Neural crest cell (in vitro differentiated cells): ENCODE measurements at places on chromosomes 7 and 10. TPM values are rescaled to one million over a fixed set of nuclear protein-coding genes. Genes with fewer than 3 reads are reported as not detected.

- no peaks in the 10 kb centered on the region for H3K36me3 ChIP-seq
- no peaks in the 10 kb centered on the region for H3K27me3 ChIP-seq
- H3K27ac ChIP-seq = no peak overlapping the region
- H3K4me3 ChIP-seq = no peak overlapping the region
Observed at GRCh38 chr10:11150879-11151415, 133.3 kb downstream of the CELF2 start.

GRCh38 chr7:158517072-158517471 lies 70.6 kb downstream of the PTPRN2 start:
- peaks cover 12% of the 10 kb centered on the region for H3K27me3 ChIP-seq
- H3K4me1 ChIP-seq = no peaks in the 10 kb centered on the region
- peaks cover 3% of the 10 kb centered on the region for H3K36me3 ChIP-seq
- H3K4me3 ChIP-seq = no peak overlapping the region
- H3K27ac ChIP-seq = peak overlapping the region; percentile 24

DNA sequence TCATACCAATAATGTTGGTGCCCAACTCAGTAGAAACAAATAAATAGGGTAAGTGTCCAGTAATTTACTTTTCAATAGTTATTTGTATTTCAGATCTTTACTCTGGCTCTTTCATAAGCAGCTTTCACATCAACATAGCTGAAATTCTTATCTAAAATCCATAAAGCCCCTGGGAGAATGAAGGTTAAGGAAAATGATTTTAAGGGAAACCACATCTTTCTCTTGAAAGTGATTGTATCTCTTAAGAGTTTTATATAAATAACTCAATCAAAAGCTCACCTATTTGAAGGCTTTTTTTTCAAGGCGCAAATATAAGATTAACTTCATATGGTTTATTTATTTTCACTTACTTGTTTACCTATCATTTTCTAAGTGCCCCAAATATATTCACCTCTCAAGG lies 324.4 kb downstream of the HGF start:
- no peak overlapping the region for H3K4me3 ChIP-seq
- DNase-seq = no peak
- no peak overlapping the region for H3K27ac ChIP-seq
- H3K4me1 ChIP-seq = no peaks in the 10 kb centered on the region
- no peaks in the 10 kb centered on the region for H3K27me3 ChIP-seq

DNA sequence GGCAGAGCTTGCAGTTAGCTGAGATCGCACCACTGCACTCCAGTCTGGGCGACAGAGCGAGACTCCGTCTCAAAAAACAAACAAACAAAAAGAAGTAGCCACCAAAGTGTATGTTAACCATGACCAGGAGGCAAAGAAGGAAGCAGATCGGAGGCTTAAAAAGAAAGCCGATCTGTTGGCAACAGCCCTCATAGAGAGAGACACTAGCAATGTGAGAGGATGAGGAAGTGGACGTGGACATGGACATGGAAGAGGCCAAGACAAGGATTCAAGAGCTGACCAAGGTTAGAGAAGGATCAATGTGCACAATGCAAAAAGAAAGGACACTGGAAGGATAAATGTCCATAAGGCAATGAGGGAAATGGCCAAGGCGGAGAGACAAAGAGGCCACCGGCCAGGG lies 14.9 kb upstream of the ADCK2 start:
- peaks cover 4% of the 10 kb centered on the region for H3K4me1 ChIP-seq
- DNase-seq = no peak
- H3K27me3 ChIP-seq = no peaks in the 10 kb centered on the region

The ZNHIT1 gene
- 53.3 and 53.7 TPM in 2 replicates for total RNA-seq

- no peak overlapping the region for H3K27ac ChIP-seq
- no peak overlapping the region for H3K4me3 ChIP-seq
- no peak for DNase-seq
- peaks cover 2% of the 10 kb centered on the region for H3K36me3 ChIP-seq
- peaks cover 70% of the 10 kb centered on the region for H3K4me1 ChIP-seq
Observed at GRCh38 chr7:6252748-6253147, 19.7 kb downstream of the CYTH3 start.

The ZNF212 gene
- total RNA-seq = 15.8 and 15.9 TPM in 2 replicates

The MBL2 gene
- total RNA-seq = not detected in 2 replicates

DNA sequence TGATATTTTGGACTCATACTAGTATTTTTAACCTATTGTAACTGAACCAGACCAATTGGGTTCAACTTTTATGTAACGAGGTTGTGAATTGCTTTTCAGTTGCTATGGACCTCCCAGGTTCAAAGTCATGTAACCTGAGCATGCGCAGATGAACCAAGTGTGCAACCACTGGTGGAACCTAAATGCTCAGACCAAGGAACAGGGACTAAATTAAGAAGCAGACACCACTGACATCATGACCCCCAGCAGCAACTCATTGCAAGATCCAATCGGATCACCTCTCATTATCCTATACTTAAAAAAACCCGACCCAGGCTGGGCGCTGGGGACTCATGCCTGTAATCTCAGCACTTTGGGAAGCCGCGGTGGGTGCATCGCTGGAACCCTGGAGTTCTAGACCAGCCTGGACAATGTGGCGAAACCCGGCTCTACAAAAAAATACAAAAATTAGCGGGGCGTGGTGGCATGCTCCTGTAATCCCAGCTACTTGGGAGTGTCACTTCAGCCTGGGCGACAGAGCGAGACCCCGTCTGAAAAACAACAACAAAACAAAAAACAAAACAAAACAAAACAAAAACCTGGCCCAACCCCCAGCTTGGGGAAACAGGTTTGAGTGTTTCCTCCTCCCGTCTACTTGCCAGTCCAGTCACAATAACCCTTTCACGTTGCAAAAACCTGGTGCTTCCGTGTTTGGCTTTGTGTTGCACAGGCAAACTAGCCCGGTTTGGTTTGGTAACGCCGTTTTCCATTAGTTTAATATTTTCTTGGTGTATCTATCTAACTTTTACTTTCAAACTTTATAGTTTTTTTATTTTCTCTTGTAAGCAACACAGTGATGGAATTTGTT lies 11.3 kb upstream of the ZNF518A start:
- H3K27me3 ChIP-seq = peaks cover 10% of the 10 kb centered on the region
- DNase-seq = no peak
- no peaks in the 10 kb centered on the region for H3K36me3 ChIP-seq
- no peak overlapping the region for H3K4me3 ChIP-seq

DNA sequence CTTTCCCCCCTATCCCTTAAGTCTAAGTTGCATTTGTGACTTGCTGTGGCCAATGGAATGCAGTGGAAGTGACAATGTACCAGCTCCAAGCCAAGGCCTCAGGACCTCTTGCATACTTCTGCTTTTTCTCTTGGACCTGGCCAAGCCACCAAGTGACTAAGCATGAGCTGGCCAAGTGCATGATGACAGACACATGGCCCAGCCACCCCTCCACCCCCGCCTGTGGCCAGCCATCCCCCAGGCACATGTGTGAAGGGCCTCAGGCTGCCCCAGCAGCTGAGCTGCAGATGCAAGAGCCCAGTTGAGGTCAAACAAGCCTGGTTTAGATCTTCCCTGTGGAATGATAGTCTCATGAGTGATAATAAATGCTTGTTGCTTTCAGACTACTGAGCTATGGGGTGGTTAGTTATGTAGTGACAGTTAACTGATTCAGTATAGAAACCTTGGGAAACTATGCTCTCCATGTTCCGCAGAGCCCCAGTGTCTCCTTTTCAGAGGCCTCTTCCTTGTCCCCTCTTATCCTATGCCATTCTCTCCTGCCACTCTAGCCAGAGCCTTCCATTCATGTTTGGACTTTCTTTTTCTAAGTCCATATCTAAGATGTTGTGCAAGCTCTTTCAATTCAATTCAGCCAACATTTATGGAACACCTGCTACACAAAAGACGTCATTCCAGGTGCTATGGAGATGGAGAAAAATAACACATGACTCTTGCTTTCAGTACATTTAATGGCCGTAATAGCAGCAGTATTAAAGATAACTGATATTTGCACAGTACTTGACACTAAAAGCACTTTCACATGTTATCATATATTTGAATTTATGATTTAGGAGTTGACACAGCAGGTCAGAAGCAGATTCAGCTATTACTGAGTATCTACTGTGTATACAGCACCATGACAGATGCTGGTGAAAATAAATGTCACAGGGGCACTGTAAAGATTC lies 55.5 kb upstream of the LOXL4 start:
- no peak overlapping the region for H3K27ac ChIP-seq
- no peaks in the 10 kb centered on the region for H3K27me3 ChIP-seq
- peaks cover 7% of the 10 kb centered on the region for H3K4me1 ChIP-seq
- no peaks in the 10 kb centered on the region for H3K36me3 ChIP-seq

- no peak overlapping the region for H3K27ac ChIP-seq
- H3K4me1 ChIP-seq = no peaks in the 10 kb centered on the region
- H3K27me3 ChIP-seq = no peaks in the 10 kb centered on the region
- H3K4me3 ChIP-seq = no peak overlapping the region
- no peaks in the 10 kb centered on the region for H3K36me3 ChIP-seq
- no peak for DNase-seq
Observed at GRCh38 chr10:53166325-53166724, 393.7 kb upstream of the MBL2 start.

GRCh38 chr10:122173337-122173736 lies 97.8 kb upstream of the BTBD16 start:
- H3K27me3 ChIP-seq = no peaks in the 10 kb centered on the region
- peaks cover 61% of the 10 kb centered on the region for H3K4me1 ChIP-seq
- no peak overlapping the region for H3K4me3 ChIP-seq

- H3K27ac ChIP-seq = no peak overlapping the region
- no peak for DNase-seq
- H3K27me3 ChIP-seq = no peaks in the 10 kb centered on the region
Observed at GRCh38 chr7:19336836-19337383, 191.7 kb upstream of the FERD3L start.

DNA sequence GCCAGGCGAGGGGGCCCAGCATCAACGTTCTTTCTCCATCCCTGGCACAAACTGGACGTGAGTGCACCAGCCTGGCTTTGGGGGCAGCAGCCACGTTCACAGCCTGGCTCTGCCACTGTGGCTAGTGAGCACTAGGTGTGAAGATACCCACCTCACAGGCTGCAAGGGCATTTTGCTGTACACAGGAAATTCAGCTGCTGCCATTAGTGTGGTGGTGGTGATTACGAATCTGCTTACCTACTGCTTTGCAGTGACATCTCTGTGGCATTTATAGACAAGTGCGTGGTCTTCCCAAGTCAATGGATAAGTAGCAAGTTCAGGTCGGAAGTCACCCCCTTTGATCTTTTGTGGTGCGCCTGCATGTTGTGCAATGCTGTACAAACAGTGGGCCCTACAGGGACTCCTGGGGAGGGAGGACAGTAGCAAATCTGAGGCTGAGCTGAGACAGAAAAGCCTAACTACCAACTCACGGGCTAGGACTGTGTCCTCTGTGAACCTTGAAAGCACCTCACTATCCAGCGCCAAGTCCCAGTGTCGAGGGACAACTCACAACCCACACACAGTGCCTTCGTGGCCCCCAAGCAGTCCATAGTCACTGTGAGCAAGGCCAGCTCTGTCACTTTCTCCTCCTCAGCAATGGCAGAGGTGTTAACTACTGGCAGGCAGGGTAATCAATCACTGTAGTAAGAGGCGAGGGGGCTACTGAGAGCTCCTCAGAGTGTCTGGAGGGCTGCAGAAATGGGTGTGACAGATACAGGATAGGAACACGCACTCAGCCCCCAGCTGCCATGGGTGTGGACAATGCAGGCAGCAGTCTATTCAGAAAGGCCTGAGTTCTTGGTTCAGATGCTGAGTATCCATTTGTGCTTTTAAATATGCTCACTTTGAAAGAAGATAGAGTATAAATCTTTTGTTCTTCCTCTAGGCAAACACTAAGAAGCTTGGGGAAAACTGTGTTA lies 17.0 kb upstream of the MMP21 start:
- peak overlapping the region; percentile 43 for H3K27ac ChIP-seq
- DNase-seq = no peak
- peaks cover 3% of the 10 kb centered on the region for H3K36me3 ChIP-seq
- H3K27me3 ChIP-seq = no peaks in the 10 kb centered on the region

- DNase-seq = no peak
- no peak overlapping the region for H3K4me3 ChIP-seq
- peaks cover 11% of the 10 kb centered on the region for H3K36me3 ChIP-seq
- H3K4me1 ChIP-seq = peaks cover 8% of the 10 kb centered on the region
- no peaks in the 10 kb centered on the region for H3K27me3 ChIP-seq
Observed at GRCh38 chr7:156842740-156843140, 50.2 kb downstream of the LMBR1 start.
